PC-3 (cell line): ENCODE measurements at places on chromosomes 5 and 9.

DNA sequence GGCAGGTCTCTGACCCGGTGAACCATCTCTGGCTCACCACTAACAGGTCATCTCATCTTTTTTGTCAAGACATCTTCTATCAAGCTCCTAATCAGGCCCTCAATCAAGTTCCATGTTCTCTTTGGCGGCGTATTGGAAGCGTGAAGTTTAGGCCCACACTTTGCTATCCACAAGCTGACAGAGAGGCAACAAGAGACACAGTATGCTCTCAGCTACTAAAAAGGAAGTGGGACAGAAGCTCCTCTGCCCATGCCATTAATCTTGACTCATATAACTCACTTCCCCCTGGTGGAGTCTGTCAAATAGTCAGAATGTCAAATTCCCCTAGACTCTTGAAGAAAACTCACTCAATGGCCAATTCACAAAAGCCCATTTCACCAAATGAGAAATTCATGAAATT, 77.6 kb upstream of the TMC1 start:
- peaks cover 55% of the 10 kb centered on the region for H3K4me1 ChIP-seq
- H3K36me3 ChIP-seq, result no peaks in the 10 kb centered on the region
- H3K27ac ChIP-seq, result peak overlapping the region; percentile 83
- H3K4me3 ChIP-seq, result no peak overlapping the region

DNA sequence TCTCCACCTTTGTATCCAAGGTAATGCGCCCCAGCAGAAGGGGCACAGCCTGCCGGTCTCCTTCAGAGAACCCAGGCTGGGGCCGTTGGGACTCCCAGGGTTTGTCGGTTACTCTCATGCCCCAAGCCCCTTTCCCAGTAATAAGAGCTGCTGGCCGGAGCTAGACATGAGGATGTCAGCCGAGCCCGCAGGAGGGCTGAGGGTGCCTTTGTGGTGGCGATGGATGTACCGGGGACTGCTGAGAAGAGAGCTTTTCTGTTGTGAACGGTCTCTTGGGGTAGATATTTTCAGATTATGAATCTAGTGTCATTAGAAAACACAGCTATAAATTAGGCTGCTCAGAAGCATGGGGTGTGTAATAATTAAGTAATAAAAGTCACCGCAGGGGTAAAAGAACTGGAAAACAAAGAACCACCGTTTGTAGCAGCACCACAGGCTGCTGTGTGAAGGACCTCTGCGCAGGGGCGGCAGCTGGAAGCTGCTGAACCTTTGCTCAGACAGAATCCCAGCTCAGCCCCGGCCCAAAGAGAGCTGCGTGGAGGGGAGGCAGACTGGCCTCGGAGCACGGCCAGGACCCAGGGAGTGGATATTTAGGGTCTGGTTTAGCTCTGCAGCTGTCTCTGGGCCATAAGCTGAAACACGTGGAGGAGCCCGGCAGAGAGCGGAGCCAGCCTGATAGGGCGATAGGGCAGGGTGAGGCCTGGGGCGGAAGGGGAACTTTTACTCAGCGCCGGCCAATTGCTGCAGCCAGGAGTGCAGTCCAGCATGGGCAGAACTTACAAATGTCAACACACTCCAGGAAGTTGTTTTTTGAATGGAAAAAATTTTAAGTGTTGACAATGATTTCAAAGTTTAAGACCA, 50.5 kb upstream of the BARHL1 start:
- no peaks in the 10 kb centered on the region for H3K36me3 ChIP-seq
- no peak overlapping the region for H3K27ac ChIP-seq
- no peaks in the 10 kb centered on the region for H3K4me1 ChIP-seq

DNA sequence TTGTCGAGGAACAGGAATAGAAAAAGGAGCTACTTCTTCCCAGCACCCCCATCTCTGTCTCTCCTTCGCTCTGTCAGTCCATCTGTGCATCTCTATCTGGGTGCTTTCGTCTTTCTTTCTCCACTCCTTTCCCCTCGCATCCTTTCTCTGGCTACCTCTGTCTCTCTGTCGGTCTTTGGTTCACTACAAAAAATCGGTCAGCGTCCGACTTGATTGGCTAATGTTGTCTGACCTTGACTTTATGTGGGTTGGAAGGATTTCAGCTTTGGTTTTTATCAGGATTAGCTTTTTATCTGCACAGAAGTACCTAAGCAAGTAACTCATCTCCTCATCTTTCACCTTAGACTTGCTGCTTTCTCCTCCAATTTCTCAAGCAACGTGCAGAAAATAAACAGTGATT, 575.2 kb upstream of the ZNF462 start:
- H3K36me3 ChIP-seq, result no peaks in the 10 kb centered on the region
- no peaks in the 10 kb centered on the region for H3K4me1 ChIP-seq
- H3K27ac ChIP-seq, result no peak overlapping the region
- H3K4me3 ChIP-seq, result no peak overlapping the region
- no peak for DNase-seq

DNA sequence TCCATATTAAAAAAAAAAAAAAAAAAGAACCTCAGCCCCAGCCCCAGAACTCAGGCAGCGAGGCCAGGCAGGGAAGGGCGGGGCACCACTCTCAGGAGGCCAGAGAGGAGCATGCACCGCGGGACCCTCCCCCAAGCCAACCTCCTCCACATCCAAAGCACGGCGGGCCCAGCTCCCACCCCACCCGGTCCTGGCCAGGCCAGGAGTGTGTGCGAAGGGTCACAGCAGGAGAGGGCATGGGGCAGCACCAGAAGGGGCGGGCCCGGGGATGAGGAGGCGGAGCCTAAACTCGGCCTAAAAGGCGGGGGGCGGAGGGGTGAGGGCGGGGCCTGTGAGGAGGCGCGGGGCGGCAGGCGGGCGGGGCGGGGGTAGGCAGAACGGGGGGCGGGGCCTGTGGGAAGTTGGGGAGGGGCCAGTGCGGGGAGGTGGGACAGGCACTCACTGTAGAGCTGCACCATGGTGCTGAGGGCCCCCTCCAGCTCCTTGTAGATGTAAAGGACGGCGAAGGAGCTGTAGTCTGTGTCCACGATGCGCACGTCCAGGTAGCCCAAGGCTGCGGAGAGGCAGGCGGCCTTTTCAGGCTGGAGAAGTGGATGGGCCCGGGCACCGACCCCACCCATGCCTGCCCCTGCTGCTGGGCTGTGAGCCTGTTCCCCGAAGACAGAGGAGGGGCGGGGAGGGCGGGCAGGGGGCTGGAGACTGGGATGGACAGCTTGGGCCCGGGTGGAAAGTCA, 1.2 kb downstream of the LCN15 start:
- H3K36me3 ChIP-seq, result no peaks in the 10 kb centered on the region
- H3K27me3 ChIP-seq, result no peaks in the 10 kb centered on the region; the same call in 1 of the 2 replicates
- no peak overlapping the region for H3K4me3 ChIP-seq

- H3K27ac ChIP-seq, result no peak overlapping the region
- no peak overlapping the region for H3K4me3 ChIP-seq
- peaks cover 1% of the 10 kb centered on the region; the same call in 1 of the 2 replicates for H3K4me1 ChIP-seq
- no peaks in the 10 kb centered on the region for H3K27me3 ChIP-seq
Measured at GRCh38 chr5:124735169-124735858, 11.1 kb downstream of the ZNF608 start.

- DNase-seq, result peak; percentile 71
- peaks cover 24% of the 10 kb centered on the region for H3K4me1 ChIP-seq
- H3K4me3 ChIP-seq, result peak overlapping the region; percentile 52; the same call in 1 of the 2 replicates
Measured at GRCh38 chr9:79809931-79810330, 238.2 kb downstream of the TLE4 start.
